ENCODE measurements at places on chromosomes 3 and 15. TPM values are rescaled to one million over a fixed set of nuclear protein-coding genes. Genes with fewer than 3 reads are reported as not detected.

Gene CFAP100
- not detected for total RNA-seq

DNA sequence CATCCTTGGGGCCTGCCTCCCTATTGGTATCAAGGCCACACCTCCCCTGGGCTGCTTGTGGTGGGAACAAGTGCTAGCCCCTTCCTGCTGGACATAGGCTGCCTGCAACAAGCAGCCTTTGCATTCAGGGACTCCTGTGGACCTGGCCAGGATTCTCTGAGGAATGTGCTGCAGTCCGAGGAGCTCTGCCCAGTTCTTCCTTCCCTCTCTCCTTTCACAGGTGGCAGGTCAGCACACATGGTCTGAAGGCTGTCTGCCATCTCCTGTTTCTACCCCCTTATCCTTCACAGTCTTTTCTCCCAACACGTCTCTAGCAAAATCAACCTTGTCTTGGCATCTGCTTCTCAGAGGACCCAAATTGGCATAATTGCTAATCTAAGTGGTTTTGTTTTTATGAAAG lies 97.0 kb upstream of the LIPC start:
- no peak for DNase-seq

DNA sequence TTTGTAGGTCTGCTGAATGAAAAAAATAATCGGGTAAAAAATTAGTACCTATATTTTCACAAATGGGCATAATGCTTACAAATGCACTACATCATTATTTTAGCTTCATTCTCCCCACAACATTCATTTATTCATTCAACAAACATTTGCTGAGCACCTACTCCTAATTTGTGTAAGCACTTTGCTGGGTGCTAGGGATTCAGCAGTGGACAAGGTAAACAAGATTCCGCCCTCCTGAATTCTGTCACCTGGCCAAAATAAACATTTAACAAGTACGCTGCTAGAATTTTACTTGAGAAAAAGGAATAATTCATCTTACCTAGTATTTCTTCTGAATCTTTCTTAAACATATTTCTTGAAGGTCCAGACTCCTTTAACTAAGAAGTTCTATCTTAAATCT lies 72.1 kb downstream of the TIGIT start:
- no peak for DNase-seq

- DNase-seq: no peak
These were observed 316.2 kb upstream of the UMPS start for GRCh38 chr3:124413989-124414598.

GRCh38 chr15:48710952-48711495 lies 65.5 kb upstream of the FBN1 start:
- no peak for DNase-seq

DNA sequence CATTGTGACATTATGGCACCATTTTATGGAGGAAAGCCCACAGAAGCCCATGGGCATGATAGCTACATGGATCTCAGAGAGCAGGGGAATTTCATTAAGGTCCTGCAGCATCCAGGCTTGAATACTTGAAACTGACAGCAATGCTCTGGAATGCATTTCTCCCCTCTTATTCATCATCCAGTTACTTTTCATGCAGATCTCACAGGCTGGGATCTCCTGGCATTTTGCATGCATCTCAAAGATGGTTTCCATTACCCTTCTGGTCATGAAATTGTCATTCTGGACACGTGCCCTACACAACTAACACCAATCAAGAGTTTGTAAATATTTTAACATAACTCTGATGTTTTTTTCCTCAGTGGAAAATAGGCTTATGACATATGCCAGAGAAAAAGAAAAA lies 32.4 kb downstream of the VGLL3 start:
- no peak for DNase-seq

DNA sequence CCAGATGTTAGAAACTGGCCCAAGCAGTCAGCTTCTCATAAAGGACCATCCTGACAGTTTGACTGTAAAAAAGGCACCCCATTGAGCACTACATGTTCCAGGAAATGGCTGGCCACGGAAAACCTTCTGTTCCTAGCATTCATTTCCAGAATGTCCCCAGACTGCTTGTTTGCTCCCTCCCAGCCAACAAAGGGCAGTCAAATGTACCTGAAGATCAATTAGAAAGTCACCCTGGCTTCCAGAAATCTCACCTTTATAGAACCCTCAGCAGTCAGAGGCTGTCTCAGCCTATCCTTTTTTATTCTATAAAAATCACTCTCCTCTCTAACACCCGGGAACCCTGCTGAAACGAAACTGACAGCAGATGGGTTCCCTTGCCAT lies 784 bp upstream of the SAMMSON start:
- DNase-seq: no peak

GRCh38 chr3:12869035-12869621 lies 27.8 kb upstream of the RPL32 start:
- DNase-seq: no peak

Data from G401 (cell line).